ENCODE measurements at places on chromosomes 6 and 20. TPM values are rescaled to one million over a fixed set of nuclear protein-coding genes. Genes with fewer than 3 reads are reported as not detected.

GRCh38 chr20:23005776-23006175 is 29.3 kb upstream of the SSTR4 start:
- DNase-seq = no peak

The EDN1 gene
- total RNA-seq = 4.0 TPM

DNA sequence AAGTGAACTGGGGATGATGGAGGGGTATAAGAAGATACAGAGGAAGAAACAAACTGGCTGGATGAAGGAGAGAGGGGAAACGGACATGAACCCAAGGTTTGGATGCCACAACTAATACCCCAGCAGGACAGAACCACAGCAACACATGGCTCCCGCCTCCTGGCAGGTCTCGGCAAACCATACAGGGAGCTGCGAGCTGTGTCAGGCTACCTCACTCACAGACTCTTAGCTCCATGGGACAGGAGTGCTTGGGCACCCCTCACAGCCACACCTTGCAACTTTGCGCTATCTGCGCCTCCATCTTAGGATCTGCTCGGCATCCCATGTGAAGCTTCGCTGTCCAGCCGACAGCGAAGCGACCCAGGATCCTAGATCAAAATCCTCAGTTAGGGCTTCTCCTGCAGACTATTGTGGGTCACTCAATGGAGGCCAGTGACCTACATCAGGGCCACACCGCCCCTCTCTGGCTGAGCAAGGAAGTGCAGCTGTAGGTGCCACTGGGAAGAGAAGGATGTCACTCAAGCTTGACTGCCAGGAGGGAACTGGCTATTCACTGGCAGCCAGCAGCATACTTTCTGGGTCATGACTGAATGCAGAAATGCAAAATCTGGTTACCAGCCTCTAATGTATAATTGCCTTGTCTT is 174.4 kb upstream of the RIN2 start:
- peak; percentile 87 for DNase-seq

GRCh38 chr20:1302685-1303541 is 26.0 kb downstream of the SDCBP2 start:
- DNase-seq = peak; percentile 58

- DNase-seq = no peak
Observed at GRCh38 chr6:27495386-27496135, 22.7 kb upstream of the ZNF184 start.

DNA sequence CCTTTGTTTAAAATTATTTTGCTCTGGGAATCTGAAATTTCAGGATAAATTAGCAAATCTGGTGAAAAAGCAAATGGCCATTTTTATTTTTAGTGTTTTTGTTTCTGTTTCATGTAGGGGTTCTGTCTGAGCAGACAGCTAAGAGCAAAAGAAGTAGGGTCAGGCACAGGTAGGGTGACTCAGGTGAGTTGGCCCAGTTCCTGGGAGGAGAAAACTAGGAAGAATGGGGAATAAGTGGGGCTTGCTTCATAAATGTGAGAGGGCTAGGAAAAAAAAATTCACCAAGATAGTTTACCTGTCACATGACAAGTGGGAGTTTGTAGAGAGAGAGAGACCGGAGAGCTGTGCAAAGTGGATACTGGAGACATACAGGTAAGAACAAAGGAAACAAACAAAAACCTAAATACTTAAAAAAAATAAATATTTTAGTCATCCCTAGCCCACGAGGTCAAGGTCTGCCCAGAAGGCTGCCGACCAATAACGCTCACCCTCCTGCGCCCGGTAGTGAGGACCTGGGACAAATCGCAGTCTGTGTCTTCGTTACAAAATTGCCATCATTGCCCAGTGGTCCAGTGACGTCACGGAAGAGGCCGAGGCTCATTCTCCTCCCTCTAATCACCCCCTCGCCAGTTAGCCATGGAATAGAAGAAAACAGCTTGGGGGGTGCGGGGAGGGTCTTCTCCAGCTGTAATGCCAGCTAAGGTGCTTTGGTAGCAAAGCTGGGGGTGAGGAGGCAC is 2.3 kb downstream of the THBD start:
- no peak for DNase-seq

- no peak for DNase-seq
Observed at GRCh38 chr6:3759646-3760232, 8.2 kb upstream of the PXDC1 start.

DNA sequence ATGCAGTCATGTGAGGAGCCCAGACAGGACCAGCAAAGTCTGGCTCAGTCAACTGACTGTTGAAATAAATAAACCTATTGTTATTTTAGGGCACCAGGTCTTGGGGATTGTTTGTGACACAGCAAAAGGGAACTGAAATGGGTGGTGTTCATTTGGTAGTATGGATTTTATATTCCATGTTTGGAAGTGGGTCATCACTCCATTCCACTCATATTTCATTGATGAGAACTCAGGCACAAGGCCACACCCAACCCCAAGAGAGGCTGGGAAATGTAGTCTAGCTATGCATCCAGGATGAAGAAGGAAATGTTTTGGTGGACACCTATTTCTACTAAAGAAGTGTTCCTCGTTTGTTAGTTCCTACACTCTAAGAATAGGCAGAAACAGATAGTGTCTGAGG is 64.9 kb upstream of the BTBD3 start:
- DNase-seq = no peak

GRCh38 chr20:10278412-10278811 is 59.8 kb downstream of the SNAP25 start:
- no peak for DNase-seq

The SCRT2 gene
- total RNA-seq = not detected

GRCh38 chr6:142914937-142915697 is 29.9 kb downstream of the HIVEP2 start:
- no peak for DNase-seq

GRCh38 chr20:19893356-19893755 is 123.8 kb upstream of the NAA20 start:
- no peak for DNase-seq

DNA sequence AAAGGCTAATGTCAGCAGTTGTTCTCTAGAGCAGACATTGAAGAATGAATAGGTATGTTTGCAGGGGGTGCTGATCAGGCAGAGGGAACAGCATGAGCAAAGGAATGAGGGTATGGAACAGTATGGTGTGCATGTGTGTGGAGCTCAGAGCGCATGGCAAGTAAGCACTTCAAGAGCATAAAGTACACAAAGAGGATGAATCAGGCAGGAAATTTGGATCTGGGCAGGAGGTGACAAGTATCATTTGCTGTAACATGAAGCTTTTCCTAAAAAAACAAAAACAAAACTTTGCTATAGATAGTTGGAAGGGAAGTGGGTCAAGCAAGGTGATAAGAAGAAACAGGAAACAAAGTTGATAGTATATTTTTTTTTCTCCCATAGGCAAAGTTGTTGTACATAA is 746.8 kb downstream of the HDGFL1 start:
- DNase-seq = no peak

- no peak for DNase-seq
Observed at GRCh38 chr6:32665661-32666060, 796 bp downstream of the HLA-DQB1 start.

DNA sequence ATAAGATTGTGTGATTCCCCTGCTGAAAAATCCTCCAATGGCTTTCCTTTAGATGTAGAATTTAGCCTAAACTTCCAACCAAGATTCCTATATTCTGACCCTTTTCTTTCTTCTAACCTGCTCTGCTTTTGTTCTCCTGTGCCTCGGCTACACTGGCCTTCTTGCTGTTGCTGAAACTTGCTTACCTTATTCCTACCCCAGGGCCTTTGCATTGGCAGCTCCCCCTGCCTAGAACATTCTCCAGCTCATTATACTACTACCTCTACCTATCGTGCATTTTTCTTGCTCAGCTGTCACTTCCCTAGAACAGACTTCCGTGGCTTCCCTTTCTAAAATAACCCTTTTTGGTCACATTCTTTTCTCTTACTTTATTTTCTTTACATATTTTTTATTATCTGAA is 48.7 kb downstream of the PLCB4 start:
- no peak for DNase-seq

The KCNQ2 gene
- not detected for total RNA-seq

The C20orf202 gene
- total RNA-seq = 0.29 TPM

The XKR7 gene
- total RNA-seq = not detected

DNA sequence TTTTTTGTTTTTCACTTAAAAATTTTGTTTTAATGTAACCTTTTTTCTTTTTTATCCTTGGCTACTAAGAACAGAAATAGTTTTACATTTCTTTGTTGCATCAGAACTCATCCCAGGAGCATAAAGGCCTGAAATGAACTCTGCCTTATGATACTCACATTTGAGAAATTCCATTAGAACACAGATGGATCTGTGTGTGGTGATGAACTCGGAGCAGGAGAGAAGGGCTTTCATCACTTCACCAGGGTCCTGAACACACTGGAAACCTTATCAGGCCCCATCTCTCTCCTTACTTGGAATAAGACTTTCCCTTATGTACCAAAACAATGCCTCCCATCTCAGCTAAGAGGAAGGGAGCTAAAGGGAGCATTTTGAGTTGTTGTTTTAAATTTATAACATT is 139.4 kb downstream of the PHF3 start:
- DNase-seq = no peak

The CYP39A1 gene
- 1.5 TPM for total RNA-seq

GRCh38 chr6:11171952-11172351 is 60.4 kb upstream of the ERVFRD-1 start:
- DNase-seq = no peak

DNA sequence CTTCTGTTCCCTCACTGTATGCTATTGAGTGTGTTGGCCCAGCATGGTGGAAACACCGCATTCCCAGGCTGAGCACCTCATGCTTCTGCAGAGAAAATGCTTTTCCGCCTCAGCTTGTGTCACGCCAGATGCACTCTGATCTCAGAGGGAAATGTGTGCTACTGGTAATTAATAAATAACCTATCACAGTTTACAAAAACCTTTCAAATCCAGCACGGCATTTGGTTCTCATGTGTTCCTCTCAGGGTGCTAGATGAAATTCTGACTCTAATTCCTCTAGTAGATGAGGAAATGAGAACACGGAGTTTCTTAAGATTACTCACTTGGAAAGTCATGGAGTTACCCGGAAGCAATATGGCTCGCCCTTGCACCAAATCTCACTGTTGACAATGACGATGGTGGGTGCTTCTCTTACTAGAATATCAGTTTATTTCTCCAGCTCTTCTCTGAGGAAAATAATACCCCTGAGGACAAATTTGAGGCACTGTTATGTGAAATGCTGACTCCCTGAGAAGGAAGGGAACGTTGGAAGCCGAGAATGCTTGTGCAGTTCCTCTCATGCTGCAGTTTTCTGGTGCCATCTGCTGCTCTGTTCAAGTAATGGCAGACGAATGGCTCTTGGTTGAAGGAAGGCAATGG is 116.6 kb downstream of the RNF144B start:
- DNase-seq = no peak

DNA sequence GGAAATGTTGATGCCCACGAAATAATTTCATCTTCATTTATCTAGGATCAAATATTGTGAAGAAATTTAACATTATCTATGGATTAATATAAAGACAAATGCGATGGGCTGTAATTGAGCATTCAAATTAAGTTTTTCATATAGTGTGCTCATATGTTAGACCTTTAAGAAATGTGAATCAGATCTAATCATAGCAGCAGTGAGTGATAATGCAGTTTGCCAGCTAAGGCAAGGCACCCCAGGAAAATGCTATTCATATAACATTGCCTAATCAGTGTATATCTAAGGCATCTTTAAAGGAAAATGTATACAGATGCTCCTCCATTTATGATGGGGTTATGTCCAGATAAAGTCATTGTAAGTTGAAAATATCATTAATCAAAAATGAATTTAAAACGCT is 135.2 kb downstream of the KCNQ5 start:
- no peak for DNase-seq

- DNase-seq = no peak
Observed at GRCh38 chr20:8077137-8077466, 55.0 kb upstream of the PLCB1 start.

The PLN gene
- 234 TPM for total RNA-seq

The HLA-DMB gene
- total RNA-seq = 8.0 TPM

GRCh38 chr6:161668665-161669064 is 394.8 kb upstream of the AGPAT4 start:
- DNase-seq = no peak

The AGER gene
- 4.6 TPM for total RNA-seq

DNA sequence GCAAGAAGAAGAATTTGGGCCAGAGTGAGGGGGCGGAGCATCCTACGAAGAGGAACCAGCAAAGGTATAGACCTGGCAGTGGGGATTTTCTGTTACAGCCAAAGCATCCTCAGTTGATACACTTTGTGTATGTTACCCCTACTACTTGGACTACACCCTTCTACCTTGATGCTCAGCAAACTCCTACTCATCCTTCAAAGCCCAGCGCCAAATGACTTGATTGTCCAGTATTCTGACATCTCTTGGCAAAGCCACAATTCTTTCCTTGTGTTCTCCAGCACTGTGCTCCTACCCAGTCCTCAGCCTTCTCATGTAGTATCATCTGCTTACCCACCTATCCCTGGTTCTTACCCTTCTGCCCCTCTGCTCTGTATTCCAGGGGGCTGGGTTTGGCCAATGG is 21.7 kb upstream of the CTNNBL1 start:
- no peak for DNase-seq

Data from posterior vena cava (tissue), 2 donors.